ENCODE measurements at places on chromosomes 3 and 15.

DNA sequence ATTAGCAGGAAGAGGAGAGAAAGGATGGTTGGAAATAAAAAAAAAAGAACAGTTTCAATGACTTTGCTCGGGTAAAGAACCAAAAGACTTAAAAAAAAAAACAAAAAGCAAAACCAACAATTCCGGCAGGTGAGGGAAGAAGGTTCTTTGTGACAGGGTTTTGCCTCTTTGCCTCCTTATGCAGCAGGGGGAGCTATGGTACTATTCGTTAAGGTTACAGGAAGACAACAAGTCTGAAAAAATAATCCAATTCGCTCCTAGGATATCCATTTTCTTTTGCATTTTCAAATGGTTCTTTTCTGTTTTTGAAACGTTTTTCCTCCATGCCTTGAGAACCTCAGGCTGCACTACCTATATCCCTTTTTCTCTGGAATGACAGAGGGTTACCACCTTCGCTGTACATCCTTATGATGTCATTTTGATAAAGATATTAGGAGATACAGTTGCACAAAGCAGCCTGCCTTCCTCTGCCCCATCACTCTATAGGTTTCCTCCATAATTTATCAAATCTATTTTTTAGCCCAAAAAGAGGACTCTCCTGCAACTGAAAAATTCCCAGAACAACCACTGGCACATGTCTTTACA, 55.0 kb downstream of the CFAP20DC start:
- DNase-seq = no peak

GRCh38 chr3:124702950-124703349, 27.3 kb upstream of the UMPS start:
- no peak for DNase-seq

DNA sequence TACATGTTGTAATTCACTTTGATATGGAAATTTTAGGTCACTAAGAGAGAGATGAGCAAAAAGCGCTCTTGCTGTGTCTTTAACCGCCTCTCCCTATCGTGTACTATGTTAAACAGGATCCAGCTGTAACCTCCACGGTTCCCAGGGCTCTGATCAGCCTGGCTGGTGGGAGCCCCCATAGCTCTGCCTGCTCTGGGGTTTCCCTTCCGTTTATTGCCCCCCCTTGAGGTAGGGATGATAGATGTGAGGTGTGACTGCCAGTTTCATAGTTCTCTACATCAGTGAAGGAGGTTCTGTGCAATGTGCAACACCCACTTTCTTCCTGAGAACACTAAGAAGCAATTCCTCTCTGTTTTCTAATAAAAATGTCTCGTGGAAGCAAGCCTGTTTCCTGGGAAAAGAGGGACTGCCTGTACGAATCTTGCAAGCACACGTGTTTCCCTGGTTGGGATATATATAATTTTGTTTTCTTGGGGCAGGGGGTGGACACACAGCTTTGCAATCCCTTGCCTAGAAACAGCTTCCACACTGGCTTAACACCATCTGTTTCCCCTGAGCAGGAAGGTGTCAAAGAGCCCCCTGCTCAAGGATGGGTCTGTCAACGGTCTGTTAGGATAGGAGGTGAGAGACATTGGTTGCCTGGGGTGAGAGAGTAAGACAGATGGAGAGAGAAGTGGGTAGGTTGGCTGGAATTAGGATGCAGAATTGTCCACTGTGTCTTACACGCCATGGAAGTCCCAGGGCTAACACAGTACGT, 23.8 kb downstream of the CORO2B start:
- no peak for DNase-seq

DNA sequence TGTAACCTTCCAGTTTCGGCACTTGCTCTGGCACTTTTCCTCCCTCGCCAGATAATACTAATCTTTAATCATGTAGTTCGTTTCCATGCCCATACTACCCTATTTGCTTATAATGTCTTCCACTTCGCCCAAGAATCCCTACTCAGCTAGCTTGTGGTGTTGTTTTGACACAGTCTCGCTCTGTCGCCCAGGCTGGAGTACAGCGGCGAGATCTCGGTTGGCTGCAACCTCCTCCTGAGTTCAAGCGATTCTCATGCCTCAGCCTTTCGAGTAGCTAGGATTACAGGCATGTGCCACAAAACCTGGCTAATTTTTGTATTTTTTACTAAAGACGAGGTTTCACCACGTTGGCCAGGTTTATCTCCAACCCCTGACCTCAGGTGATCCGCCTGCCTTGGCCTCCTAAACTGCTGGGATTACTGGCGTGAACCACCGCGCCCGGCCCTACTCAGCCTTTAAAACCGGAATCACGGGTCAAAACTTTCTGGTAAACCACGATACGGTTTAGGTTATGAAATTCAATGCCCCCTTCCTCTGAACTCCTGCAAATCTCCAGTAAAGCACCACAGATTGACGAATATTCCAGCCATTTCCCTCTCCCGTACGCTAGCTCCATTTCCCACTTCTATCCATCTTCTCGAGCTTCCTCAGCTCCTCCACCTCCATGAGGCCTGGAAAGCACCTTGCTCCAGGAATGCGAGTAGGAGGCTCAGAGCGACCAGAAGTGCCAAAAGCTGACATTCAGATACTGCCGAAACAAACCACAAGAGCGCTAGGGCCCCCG, 878 bp upstream of the RAD51 start:
- no peak for DNase-seq

DNA sequence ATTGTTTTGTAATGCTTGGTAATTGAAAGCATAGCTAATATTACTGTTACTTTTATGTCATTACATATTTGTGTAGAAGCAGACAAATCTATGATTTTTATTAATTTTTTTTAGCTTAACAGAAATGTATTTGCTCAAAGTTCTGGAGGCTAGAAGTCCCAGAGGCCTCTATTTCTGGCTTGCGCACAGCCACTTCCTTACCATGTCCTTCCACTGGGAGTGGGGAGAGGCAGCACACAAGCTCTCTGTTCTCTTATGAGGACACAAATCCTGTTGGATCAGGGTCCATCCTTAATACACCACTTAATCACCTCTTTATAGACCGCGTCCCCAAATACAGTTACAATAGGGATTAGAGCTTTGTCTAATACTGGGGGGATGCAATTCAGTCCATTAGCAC, 1061.4 kb downstream of the OTOL1 start:
- no peak for DNase-seq

- DNase-seq = no peak
Measured at GRCh38 chr3:111853068-111853467, 6.0 kb upstream of the PHLDB2 start.

DNA sequence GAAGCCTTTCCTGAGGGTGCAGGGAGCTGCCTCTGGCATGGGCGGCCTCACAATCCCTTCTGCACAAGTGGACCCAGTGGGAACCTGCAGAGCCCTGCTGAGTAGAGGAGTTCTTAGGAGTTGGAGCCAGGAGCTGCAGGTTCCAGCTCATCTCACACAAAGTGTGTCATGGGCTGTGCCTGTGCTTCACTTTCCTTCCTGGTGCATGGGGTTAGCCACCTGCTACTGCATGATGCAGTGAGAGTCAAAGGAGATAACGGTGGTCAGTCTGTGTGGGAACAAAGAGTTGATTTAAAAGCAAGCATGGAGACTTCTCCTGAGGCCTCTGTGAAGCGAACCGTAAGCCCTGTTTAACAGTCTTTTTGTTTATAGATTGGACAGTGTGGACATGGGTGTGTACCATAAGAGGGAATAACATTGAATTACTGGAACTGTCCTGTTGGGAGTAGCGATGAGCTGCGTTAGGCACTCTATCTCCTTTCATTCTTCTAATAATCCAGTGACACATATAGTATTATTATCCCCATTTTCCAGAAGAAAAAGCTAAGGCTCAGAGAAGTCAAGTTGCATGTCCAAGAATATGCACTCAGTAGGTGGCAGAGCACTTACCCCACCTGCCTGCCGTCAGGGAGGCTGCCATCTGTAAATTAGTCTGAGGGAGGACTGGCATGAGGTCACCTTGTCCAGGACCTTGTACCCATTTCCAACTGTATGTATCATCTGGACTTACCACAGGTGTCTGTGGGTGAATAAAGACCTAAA, 68.7 kb upstream of the PRR23C start:
- no peak for DNase-seq

DNA sequence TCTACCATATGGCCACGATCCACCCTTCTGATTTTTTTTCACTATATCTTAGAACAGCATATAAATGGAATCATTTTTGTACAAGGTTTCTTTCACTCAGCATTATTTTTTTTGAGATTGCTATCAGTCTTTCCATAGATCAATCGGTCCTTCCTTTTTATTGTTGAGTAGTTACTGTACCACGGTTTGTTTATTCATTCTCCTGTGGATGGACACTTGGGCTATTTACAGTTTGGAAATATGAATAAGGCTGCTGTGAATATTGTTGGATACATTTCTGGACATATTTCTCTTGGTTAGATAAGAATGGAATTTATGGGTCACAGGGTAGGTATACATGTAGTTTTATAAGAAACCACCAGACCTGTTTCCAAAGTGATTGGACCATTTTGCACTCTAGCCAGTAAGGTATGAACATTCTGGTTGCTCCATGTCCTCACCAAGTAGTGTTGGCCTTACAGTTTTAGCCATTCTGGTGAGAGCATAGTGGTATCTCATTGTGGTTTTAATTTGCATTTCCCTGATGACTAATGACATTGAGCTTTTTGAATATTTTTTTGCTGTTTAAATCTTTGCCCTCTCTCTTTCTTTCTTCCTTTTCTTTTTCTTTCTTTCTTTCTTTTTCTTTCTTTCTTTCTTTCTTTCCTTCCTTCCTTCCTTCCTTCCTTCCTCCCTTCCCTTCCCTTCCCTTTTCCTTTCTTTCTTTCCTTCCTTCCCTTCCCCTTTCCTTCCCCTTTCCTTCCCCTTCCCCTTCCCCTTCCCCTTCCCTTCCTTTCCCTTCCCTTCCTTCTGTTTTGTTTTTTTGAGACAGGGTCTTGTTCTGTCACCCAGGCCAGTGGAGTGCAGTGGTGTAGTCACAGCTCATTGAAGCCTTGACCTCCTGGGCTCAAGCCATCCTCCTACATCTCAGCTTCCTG, 49.2 kb downstream of the LRRK1 start:
- DNase-seq = no peak

GRCh38 chr15:89439764-89440163, 56.6 kb downstream of the RHCG start:
- no peak for DNase-seq

- no peak for DNase-seq
Measured at GRCh38 chr3:171000281-171000680, 26.2 kb downstream of the SLC2A2 start.

GRCh38 chr15:68582236-68582635, 3.4 kb downstream of the CORO2B start:
- DNase-seq = no peak

DNA sequence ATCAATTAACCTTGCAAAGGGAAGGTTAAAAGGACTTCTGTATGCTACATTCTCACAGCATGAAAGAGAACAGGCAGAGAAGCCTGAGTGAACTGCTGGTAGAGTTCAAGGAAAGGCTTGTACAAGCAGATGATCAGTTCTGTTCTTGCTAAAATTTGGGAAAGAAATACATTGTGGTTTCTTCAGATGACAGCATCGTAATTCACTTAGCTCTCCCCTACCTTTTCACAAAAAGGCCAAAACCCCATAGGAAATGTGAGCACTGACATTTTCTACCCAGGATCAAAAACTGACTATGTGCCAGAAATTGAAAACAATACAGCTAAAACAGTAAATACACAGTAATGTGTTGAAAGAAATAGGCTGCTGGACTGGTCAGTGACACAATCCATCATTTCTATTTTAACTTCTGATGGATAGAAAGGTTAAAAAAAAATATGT, 216.4 kb downstream of the DPH6 start:
- no peak for DNase-seq

- DNase-seq = no peak
Measured at GRCh38 chr15:58842713-58843396, 71.8 kb downstream of the MINDY2 start.

GRCh38 chr3:124850633-124851032, 36.5 kb downstream of the ITGB5 start:
- DNase-seq = no peak

- no peak for DNase-seq
Measured at GRCh38 chr3:45753095-45753494, 43.2 kb downstream of the SLC6A20 start.
